ENCODE measurements at places on chromosomes 2 and 18. TPM values are rescaled to one million over a fixed set of nuclear protein-coding genes. Genes with fewer than 3 reads are reported as not detected.

GRCh38 chr2:40448476-40449079, 3.3 kb downstream of the SLC8A1 start:
- DNase-seq = no peak

DNA sequence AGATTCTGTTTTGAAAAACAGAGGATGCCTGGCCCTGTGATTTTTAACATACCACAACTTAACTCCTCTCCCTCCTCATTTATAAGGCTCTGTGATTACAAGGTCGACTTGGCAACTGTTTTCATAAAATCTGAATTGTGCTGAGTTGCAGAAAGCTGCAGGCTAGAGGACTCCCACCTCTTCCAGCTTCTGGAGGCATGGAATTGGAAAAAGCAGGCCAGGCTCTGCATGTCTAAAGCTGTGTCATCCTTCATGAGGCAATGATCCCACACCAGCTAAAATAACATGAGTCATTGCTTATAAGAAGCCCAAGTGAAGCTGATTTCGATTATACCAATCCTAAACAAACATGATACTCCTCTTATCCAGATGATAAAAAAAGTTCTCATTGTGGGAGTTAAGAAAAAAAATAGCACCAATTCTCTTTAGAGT, 11.7 kb downstream of the ARHGAP28 start:
- DNase-seq = no peak

The PDCD1 gene
- 5.5 TPM for total RNA-seq

The FAM168B gene
- total RNA-seq = 86.9 TPM

The POTEJ gene
- 0.25 TPM for total RNA-seq

The LYPD1 gene
- not detected for total RNA-seq

The APOB gene
- 15.8 TPM for total RNA-seq
